ENCODE measurements at places on chromosomes 1 and 21. TPM values are rescaled to one million over a fixed set of nuclear protein-coding genes. Genes with fewer than 3 reads are reported as not detected.

- H3K27me3 ChIP-seq = no peaks in the 10 kb centered on the region
- no peak overlapping the region for H3K27ac ChIP-seq
- DNase-seq = no peak
These were observed 35.6 kb upstream of the ERG start for GRCh38 chr21:38533887-38534286.

DNA sequence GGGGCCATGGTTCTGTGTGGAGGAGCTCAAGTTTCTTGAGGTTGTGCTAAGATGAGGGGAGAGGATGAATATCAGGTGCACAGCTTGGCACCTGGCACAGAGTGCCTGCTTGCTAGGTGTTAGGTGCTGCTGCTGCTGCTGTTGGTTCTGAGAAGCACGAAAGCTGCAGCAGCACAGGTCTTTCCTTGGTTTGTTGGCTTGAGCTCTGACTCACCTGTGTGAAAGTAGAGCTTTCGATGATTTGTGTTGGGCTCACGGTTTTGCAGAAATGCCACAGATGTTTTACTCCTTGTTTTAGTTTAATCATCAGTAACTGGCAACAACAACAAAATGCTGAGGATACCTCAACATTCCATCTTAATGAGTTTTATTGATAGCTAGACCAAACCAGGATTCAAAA lies 221.6 kb downstream of the BRINP2 start:
- H3K4me1 ChIP-seq = no peaks in the 10 kb centered on the region
- DNase-seq = no peak
- no peak overlapping the region for H3K4me3 ChIP-seq
- H3K27me3 ChIP-seq = no peaks in the 10 kb centered on the region

GRCh38 chr21:26126168-26126553 lies 44.4 kb downstream of the APP start:
- H3K27ac ChIP-seq = no peak overlapping the region
- no peak overlapping the region for H3K4me3 ChIP-seq
- H3K4me1 ChIP-seq = peaks cover 7% of the 10 kb centered on the region
- no peak for DNase-seq

GRCh38 chr1:214192825-214193643 lies 87.9 kb upstream of the SMYD2 start:
- no peak overlapping the region for H3K27ac ChIP-seq
- H3K4me1 ChIP-seq = peaks cover 4% of the 10 kb centered on the region
- peaks cover 15% of the 10 kb centered on the region for H3K27me3 ChIP-seq
- DNase-seq = no peak
- no peaks in the 10 kb centered on the region for H3K36me3 ChIP-seq

DNA sequence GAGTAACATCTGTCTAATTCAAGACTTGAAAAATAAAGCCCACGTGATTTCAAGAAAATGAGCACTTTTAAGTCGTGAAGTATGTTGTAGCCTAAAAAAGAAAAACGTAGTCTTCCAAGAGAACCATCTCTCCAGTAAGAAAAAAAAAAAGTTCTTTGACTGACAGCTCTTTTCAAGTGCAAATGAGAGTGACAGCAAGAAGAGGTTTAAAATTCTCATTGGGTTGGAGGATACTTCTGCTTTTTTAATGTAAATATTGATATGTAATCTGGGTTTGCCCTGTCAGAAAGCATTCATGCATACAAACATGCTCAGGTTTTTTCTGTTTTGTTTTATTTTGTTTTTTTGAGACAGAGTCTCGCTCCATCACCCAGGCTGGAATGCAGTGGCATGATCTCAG lies 32.3 kb upstream of the PRDM2 start:
- peaks cover 5% of the 10 kb centered on the region for H3K4me1 ChIP-seq
- H3K4me3 ChIP-seq = no peak overlapping the region
- H3K27me3 ChIP-seq = no peaks in the 10 kb centered on the region
- no peak for DNase-seq
- H3K27ac ChIP-seq = no peak overlapping the region

ST6GALNAC5 gene
- 21.3 TPM for total RNA-seq

DNA sequence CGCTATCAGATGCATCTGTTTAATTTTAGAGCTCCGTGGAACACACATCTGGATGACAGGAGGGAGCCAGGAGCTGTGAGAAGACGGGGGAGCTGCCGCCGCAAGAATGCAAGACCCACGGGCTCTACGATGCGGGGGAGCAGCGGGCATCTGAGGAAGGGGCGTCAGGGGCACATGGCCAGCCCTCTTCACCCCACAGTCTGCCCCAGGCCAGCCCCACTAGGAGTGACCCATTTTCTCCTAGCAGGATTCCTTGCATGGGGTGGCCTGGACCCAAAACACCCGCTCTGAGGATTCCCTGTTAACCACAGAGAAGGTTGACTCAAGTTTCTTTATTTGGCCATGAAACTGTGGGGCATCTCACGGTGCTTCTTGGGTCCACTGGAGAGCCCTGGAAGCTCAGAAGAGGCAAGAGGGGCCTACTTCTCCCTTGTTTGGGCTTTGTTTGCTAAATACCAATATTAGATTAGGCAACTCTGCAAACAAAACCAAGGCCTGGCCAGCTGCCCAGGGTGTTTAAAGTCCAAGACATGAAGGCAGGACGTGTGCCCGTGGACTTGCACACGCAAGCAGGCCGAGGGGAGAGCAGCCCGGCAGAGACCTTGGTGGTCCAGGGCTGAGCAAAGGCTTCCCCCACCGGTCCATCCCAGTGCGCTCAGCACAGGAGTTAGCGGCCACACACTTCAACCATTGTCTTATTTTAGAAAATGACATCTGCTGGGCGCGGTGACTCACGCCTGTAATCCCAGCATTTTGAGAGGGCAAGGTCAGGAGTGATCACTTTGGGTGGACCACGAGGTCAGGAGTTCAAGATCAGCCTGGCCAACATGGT lies 89.8 kb downstream of the DHRS3 start:
- H3K27me3 ChIP-seq = no peaks in the 10 kb centered on the region
- H3K4me1 ChIP-seq = peaks cover 7% of the 10 kb centered on the region
- no peak overlapping the region for H3K4me3 ChIP-seq
- no peak for DNase-seq
- no peaks in the 10 kb centered on the region for H3K36me3 ChIP-seq
- H3K27ac ChIP-seq = no peak overlapping the region

- DNase-seq = no peak
- no peak overlapping the region for H3K27ac ChIP-seq
- no peak overlapping the region for H3K4me3 ChIP-seq
- no peaks in the 10 kb centered on the region for H3K36me3 ChIP-seq
- H3K4me1 ChIP-seq = peaks cover 13% of the 10 kb centered on the region
These were observed 68.2 kb downstream of the IGSF21 start for GRCh38 chr1:18175530-18176377.

DNA sequence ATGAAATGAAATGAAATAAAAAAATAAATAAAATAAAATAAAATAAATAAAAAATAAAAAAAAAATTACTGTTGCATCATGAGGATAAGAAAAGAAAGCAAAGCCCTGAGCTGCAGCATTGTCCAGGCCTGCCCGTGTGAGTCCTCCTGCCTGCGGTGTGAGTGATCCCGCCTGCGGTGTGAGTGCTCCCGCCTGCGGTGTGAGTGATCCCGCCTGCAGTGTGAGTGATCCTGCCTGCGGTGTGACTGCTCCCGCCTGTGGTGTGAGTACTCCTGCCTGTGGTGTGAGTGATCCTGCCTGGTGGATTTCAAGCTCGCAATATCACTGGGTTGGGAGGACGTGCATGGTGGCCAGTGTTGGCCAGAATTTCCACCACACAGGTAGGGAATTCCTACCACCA lies 22.4 kb upstream of the PTTG1IP start:
- peaks cover 2% of the 10 kb centered on the region for H3K4me1 ChIP-seq
- DNase-seq = no peak
- no peak overlapping the region for H3K27ac ChIP-seq
- H3K36me3 ChIP-seq = no peaks in the 10 kb centered on the region

GRCh38 chr1:232403017-232403714 lies 226.8 kb downstream of the SIPA1L2 start:
- DNase-seq = no peak
- no peak overlapping the region for H3K4me3 ChIP-seq
- no peaks in the 10 kb centered on the region for H3K4me1 ChIP-seq
- no peaks in the 10 kb centered on the region for H3K27me3 ChIP-seq

DNA sequence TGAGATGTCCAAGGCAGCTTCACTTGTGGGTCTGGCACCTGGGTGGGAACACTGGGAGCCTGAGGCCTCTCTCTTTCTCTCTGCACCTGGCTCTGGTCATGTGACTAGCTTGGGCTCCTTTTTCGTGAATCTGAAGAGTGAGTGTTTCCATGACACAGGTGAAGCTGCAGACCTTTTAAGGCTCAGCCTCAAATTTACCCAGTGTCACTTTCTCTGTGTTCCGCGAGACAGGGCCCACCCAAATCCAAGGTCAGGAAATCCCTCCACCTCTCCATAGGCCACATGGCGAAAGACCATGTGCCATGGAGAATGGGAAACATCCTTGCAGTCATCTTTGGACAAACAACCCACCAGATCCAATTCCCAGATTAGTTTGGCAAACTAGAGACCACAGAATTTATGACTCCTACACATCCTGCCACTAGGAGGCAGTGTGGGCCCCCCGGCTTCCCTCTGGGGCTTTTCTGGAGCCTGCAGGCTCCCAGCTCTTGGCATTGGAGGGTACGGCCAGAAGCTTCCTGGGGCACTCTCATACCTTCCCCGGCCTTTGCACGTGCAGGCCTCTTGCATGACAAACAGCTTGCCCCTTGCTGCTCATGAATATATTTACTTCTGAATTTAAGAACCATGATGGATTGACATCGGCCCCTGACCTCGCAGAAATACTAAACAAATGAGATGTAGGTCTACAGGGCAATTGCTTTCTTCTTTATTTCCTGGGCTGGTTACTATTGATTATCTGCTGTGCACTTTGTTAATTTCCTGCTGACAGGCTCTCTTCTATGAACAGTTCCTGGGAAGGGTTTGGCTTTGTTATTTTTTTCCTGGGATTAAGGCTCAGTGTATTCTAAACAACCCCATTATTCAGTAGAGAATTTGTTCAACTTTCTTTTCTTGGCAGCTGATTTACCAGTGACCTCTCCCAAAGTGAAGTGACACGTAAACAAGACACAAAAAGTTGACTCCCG lies 180.7 kb downstream of the KAZN start:
- H3K36me3 ChIP-seq = no peaks in the 10 kb centered on the region
- no peak overlapping the region for H3K4me3 ChIP-seq
- peaks cover 15% of the 10 kb centered on the region for H3K4me1 ChIP-seq
- H3K27ac ChIP-seq = no peak overlapping the region

GRCh38 chr1:227459977-227460376 lies 103.4 kb upstream of the ZNF678 start:
- H3K4me3 ChIP-seq = no peak overlapping the region
- no peaks in the 10 kb centered on the region for H3K27me3 ChIP-seq
- no peak overlapping the region for H3K27ac ChIP-seq
- no peaks in the 10 kb centered on the region for H3K4me1 ChIP-seq
- H3K36me3 ChIP-seq = no peaks in the 10 kb centered on the region

ACKR1 gene
- 6.1 TPM for total RNA-seq

GRCh38 chr21:27953340-27954045 lies 986.6 kb upstream of the ADAMTS5 start:
- H3K36me3 ChIP-seq = no peaks in the 10 kb centered on the region
- H3K27ac ChIP-seq = no peak overlapping the region
- no peaks in the 10 kb centered on the region for H3K4me1 ChIP-seq
- no peak overlapping the region for H3K4me3 ChIP-seq

GRCh38 chr21:34029743-34030528 lies 43.4 kb upstream of the MRPS6 start:
- no peak for DNase-seq
- H3K4me3 ChIP-seq = no peak overlapping the region
- no peaks in the 10 kb centered on the region for H3K27me3 ChIP-seq
- peaks cover 3% of the 10 kb centered on the region for H3K4me1 ChIP-seq
- no peak overlapping the region for H3K27ac ChIP-seq

- peak overlapping the region; percentile 85 for H3K4me3 ChIP-seq
- H3K27ac ChIP-seq = no peak overlapping the region
- peaks cover 5% of the 10 kb centered on the region for H3K36me3 ChIP-seq
- H3K27me3 ChIP-seq = no peaks in the 10 kb centered on the region
- DNase-seq = peak; percentile 18
These were observed 996 bp downstream of the CNIH4 start for GRCh38 chr1:224357626-224358124.

GRCh38 chr1:234102583-234102982 lies 198.1 kb downstream of the SLC35F3 start:
- H3K27me3 ChIP-seq = no peaks in the 10 kb centered on the region
- H3K4me3 ChIP-seq = no peak overlapping the region
- H3K36me3 ChIP-seq = no peaks in the 10 kb centered on the region
- no peak overlapping the region for H3K27ac ChIP-seq
- DNase-seq = peak; percentile 75
- no peaks in the 10 kb centered on the region for H3K4me1 ChIP-seq

DNA sequence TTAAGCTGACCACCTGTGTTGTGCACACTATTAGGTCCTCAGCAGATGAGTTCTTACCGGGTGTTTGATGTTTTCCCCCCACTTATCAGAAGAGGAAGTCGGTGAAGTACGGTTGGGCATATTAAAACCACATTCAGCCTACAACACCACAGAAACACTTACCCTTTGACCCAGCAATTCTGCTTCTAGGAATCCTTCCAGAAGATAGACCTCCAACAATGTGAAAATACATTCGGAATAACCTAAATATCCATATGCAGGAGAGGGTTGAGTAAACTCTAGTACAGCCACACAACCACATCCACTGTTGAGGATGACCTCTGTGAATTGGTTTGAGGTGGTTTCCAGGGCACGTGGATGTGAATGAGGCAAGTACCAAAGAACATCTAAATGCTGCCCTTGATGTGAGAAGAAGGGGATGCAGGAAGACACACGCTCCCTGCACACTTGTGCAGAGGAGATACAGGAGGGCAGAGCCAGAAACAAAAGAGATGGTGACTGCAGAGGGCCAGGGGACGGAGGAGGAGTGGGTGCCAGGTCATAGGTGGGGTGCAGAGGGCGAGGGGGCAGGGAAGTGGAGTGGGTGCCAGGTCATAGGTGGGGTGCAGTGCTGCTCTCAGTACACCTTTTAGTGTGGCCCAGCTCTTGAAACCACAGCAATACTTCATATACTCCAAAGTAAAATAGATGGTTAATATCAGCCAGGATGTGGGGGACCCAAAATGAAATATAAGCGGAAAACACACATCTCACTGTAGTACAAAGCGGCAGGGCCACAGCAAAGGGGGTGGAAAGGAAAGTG lies 12.8 kb downstream of the ADARB1 start:
- H3K4me1 ChIP-seq = peaks cover 7% of the 10 kb centered on the region
- no peak overlapping the region for H3K4me3 ChIP-seq
- H3K27me3 ChIP-seq = no peaks in the 10 kb centered on the region
- no peak for DNase-seq
- H3K36me3 ChIP-seq = no peaks in the 10 kb centered on the region

TACSTD2 gene
- 0.20 TPM for total RNA-seq

DNA sequence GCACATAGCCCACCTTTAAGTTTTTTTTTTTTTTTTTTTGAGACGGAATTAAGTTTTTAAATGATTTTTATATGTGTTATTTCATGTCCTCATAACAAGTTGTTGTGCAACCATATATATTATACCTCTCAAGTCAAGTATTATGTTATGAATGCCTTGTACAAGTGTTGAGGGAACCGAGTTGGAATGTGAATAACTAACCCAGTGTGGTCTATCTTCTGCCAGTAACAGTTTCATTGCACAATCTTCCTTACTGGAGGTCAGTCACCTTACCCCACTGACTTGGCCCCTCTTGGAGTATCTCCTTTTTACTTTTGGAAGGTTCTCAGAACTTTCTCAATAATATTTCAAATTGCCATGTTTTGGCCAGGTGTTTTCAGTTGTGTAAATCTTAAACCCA lies 201.9 kb downstream of the CACNA1E start:
- no peak overlapping the region for H3K27ac ChIP-seq
- no peak overlapping the region for H3K4me3 ChIP-seq
- DNase-seq = no peak
- H3K27me3 ChIP-seq = no peaks in the 10 kb centered on the region
- no peaks in the 10 kb centered on the region for H3K36me3 ChIP-seq

GRCh38 chr1:170539154-170539553 lies 7.2 kb downstream of the GORAB start:
- H3K27me3 ChIP-seq = no peaks in the 10 kb centered on the region
- no peak overlapping the region for H3K4me3 ChIP-seq
- H3K4me1 ChIP-seq = no peaks in the 10 kb centered on the region
- H3K27ac ChIP-seq = no peak overlapping the region

GPR25 gene
- not detected for total RNA-seq

FNDC10 gene
- total RNA-seq = 4.8 TPM
